ENCODE measurements at places on chromosomes 3 and 15. TPM values are rescaled to one million over a fixed set of nuclear protein-coding genes. Genes with fewer than 3 reads are reported as not detected.

Gene TRIM42
- total RNA-seq, result not detected

Gene NCKIPSD
- total RNA-seq, result 23.8 TPM

Gene CLDN16
- 0.23 TPM for total RNA-seq

Gene FEZF2
- not detected for total RNA-seq

Gene SMC4
- total RNA-seq, result 89.3 TPM

Gene CCR5
- total RNA-seq, result not detected

Gene MESP2
- not detected for total RNA-seq

Gene SERF2
- 717 TPM for total RNA-seq

Gene MOBP
- total RNA-seq, result 0.21 TPM

Gene MYL3
- not detected for total RNA-seq

Gene GOLGA8B
- 233 TPM for total RNA-seq

Gene FANCD2OS
- total RNA-seq, result not detected

Gene ACVR2B
- 3.6 TPM for total RNA-seq

Gene MUC20
- 3.5 TPM for total RNA-seq

Gene MANF
- total RNA-seq, result 273 TPM

Gene PIERCE2
- 3.5 TPM for total RNA-seq

Gene PLA1A
- not detected for total RNA-seq

Gene SMCO1
- not detected for total RNA-seq

Gene SPRED1
- 26.4 TPM for total RNA-seq

Gene TM4SF4
- not detected for total RNA-seq

Gene GOLGA6L10
- 1.9 TPM for total RNA-seq

Measured in MCF 10A (cell line).